GM23338 (cell line): ENCODE measurements at places on chromosomes 1 and 21. TPM values are rescaled to one million over a fixed set of nuclear protein-coding genes. Genes with fewer than 3 reads are reported as not detected.

Gene QSOX1
- polyA plus RNA-seq = 47.8 and 64.8 TPM in 2 replicates

Gene LMX1A
- polyA plus RNA-seq = not detected in 2 replicates

Gene IGFN1
- polyA plus RNA-seq = not detected in 2 replicates

Gene HHIPL2
- polyA plus RNA-seq = not detected in 2 replicates

Gene F3
- polyA plus RNA-seq = 6.9 and 7.8 TPM in 2 replicates

Gene ITLN1
- not detected in 2 replicates for polyA plus RNA-seq

Gene CIART
- polyA plus RNA-seq = 16.4 and 16.6 TPM in 2 replicates

Gene PLD5
- 4.1 and 5.5 TPM in 2 replicates for polyA plus RNA-seq

Gene INSRR
- not detected in 2 replicates for polyA plus RNA-seq

Gene TDRD10
- 0.19 and 0.29 TPM in 2 replicates for polyA plus RNA-seq

Gene SLFNL1
- polyA plus RNA-seq = 0.19 and 0.29 TPM in 2 replicates

Gene RIPPLY3
- polyA plus RNA-seq = 2.8 and 3.1 TPM in 2 replicates

Gene TACSTD2
- 0.77 and 0.86 TPM in 2 replicates for polyA plus RNA-seq

Gene TTC13
- 3.8 and 4.9 TPM in 2 replicates for polyA plus RNA-seq

Gene TNFRSF18
- 0.56 and 1.1 TPM in 2 replicates for polyA plus RNA-seq

Gene C4BPA
- polyA plus RNA-seq = not detected in 2 replicates

Gene CRB1
- 0.16 and 0.27 TPM in 2 replicates for polyA plus RNA-seq
